Mesendoderm (in vitro differentiated cells): ENCODE measurements at places on chromosomes 11 and 22.

DNA sequence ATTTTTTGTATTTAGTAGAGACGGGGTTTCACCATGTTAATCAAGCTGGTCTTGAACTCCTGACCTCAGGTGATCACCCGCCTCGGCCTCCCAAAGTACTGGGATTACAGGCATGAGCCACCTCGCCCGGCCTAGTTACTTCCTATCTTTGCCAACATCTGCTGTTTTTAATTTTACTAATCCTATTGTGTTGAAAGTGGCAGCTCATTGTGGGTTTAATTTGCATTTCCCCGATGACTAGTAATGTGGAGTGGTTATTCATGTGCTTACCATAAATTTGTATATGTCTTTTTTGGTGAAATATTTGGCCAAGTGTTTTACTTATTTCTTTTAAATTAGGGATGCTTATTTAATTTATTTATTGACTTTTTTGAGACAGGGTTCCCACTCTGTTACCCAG is 74.2 kb upstream of the SLC25A18 start:
- DNase-seq, result no peak

DNA sequence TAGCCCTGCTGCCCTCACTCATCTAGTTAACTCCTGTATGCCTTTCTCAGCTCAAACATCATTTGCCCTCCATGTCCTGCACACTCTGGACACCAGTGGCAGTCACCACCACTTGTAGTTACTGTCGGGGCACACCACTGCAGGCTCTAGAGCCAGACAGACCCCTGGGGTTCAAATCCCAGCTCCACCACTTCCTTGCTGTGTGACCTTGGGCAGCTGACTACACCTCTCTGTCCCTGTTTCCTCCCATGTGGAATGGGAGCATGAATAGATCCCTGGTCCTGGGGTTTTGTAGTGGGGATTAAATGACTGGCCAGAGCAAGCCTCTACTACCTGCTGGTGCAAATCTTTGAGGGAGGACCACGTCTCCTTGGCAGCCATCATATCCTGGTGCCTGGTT is 7.8 kb upstream of the IFT27 start:
- no peak for DNase-seq

- peak; percentile 45 for DNase-seq
Observed at GRCh38 chr22:32469799-32470212, 4.8 kb upstream of the FBXO7 start.

DNA sequence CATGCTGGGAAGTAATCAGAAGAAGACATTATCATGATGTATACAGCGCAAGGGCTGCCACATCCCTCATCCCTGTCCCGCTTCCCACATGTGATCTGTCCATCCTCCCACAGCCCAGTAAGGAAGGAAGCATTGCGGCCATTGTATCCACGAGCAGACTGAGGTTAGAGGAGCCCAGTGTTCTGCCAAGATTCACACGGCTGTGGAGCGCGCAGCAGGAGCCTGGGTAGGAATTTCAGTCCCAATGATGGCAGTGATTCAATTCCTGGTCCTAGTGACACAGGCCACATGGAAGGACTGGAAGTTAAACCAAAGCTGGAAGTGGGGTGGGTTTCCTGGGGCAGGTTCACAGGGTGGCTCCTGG is 89.2 kb downstream of the RTL6 start:
- DNase-seq, result no peak

DNA sequence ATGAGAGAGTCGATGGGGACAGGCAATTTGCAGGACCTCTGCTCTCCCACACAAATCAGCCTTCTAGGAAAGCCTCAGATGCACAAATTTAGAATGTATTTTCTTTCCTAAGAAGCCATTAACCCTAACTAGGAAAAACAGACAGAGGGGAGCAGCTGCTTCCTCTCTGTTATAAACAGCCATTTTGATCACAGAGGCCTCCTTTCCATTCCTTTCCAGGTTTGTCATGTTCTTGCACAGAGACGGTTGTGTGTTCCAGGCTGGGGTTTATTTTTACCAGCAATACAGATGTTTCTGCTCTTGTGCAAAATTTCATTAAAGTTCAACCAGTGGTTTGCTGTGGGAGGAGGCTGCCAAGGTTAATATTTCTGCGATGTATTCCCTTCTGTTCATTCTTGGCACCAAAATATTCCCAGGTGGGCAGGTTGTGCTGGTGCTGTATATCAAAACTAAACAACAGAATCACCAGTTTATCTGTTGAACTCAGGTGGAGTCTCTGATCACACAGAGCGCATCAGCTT is 90.2 kb downstream of the NAV2 start:
- DNase-seq, result no peak

DNA sequence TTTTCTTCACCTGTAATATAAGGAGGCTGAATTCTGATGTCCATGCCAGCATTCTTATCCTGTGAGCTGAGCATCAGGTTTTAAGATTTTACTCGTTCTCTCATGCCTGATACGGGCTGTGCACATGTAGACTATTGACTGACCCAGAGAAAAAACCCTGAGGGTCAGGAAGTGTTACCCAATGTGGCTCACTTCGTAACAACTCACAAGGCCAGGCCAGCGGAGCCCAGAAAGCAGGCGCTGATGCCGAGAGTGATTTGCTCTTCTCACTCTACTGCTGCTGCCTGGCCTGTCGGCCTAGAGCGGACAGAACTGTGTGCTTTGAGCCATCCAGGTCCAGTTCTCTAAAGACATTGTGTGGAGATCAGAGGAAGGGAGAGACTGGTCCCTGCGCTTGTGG is 10.8 kb downstream of the THYN1 start:
- no peak for DNase-seq

- DNase-seq, result no peak
Observed at GRCh38 chr11:2781408-2782274, 81.8 kb upstream of the KCNQ1OT1 start.

GRCh38 chr11:122799406-122800105 is 38.7 kb upstream of the CRTAM start:
- no peak for DNase-seq

GRCh38 chr11:94147433-94147845 is 18.8 kb downstream of the PANX1 start:
- DNase-seq, result no peak

GRCh38 chr11:116282481-116282880 is 490.3 kb downstream of the BUD13 start:
- no peak for DNase-seq

DNA sequence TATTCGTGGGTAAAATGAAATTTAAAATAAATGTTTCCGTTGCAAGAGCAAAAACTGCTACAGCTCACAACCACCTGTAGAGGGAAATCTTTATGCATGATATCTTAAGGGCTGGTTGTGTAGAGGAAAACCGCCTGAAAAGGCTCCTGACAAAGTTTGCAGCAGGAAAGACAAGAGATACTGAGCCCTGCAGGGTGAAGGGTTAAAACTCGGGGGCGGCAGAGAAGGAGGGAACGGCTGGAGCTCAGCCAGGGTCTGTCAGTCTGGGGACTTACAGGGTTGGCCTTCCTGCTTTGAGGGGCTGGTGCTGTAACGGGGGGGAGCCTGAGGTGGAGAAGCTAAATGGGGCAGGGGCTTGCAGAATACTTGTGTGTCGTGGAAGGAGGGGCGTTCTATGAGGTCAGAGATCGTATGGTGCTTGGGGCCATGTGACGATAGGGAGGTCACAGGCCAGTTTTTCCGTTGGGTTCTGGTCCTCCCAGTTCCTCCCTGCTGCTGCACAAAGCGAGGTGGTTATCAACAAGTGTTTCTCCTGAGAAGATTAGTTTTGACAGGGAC is 122.9 kb upstream of the HSD17B12 start:
- DNase-seq, result peak; percentile 68

DNA sequence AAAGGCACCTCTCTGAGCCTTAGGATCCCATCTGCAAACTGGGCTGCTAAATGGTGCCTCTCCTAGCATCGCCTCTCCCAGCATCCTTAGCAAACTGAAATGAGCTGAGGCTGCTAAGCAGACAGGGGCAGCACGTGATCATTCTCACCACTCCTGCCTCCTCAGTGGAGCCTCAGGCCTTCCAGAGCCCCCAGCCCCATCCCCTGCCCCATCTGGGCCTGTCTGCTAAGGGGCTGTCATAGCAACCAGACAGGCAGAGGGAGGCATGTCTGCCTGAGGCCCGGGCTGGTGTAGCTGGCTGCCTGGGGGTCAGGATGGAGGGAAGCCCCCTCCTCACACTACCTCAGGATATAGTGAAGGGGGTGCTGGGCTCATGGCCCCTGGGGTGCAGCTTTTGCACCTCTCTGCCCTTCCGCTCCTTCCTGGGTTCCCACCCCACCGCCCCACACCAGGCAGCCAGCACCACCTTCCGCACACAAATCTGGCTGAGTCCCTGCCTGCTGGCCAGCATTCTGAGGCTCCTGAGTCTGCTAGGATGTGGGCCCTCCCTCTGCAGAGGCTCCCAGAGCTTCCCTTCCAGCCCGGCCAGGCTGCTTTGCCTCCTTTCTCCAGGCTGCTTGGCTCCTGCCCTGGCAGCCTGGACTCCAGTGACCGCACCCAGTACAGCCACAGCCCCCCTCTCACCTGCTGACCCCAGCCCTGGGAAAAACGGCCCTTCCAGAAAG is 47.5 kb upstream of the TTLL12 start:
- no peak for DNase-seq

DNA sequence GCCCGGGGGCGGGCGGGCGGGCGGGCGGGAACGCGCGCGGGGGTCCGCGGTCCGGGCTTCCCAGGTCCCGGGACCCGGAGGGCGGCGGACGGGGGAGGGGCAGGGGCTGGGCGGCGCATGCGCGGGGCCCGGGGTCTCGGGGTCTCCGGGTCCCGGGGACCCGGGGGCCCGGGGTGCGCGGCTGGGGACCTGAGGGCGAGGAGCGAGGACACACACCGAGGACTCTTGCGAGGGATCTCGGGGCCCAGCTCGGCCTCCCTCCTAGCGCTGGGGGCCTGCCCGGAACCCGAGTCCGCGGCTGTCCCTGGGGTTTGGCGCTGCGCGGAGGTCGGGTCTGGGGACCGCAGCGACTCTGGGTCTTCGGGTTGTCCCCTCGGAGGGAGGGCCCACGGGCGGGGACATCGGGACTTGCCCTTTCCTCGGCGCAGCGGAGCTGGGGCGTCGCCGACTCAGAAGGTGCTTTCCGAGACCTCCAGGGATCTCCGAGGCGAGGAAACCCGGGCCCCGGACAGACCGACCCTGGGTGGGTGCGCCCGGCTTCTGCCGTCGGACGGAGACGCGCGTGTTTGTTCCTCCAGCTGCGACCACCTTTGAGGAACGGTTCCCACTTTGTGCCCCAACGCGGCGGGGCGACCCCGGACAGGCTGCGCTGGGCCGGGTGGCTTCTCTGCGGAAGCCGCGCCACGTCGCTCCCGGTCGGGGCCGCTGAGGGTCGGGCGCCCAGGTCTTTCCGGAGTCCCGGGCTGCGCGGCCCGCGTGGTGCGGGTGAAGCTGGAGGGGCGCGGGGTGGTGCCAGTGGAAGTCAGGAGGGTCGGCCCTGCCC is 540 bp downstream of the PPARA start:
- no peak for DNase-seq

GRCh38 chr11:124194293-124195188 is 11.4 kb downstream of the OR10D3 start:
- peak; percentile 28 for DNase-seq

GRCh38 chr22:24875862-24876506 is 70.0 kb downstream of the SGSM1 start:
- DNase-seq, result peak; percentile 69

DNA sequence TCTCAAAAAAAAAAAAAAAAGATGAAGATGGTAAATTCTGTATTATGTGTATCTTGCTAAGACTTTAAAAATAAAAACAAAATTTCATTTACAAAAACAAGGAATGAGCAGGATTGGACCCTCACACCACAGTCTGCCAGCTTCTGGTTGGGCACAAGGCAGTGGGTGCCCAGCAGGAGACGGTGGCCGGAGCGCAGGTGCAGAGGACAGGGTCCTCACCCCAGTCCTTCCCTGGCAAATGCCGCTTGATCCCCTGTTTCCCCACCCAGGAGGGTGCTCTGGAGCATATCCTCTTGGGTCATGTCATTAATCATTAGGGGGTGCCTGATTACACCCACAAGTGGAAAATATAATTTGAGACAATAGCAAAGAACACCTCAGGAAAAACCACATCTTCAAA is 31.2 kb downstream of the SHANK2 start:
- DNase-seq, result no peak

DNA sequence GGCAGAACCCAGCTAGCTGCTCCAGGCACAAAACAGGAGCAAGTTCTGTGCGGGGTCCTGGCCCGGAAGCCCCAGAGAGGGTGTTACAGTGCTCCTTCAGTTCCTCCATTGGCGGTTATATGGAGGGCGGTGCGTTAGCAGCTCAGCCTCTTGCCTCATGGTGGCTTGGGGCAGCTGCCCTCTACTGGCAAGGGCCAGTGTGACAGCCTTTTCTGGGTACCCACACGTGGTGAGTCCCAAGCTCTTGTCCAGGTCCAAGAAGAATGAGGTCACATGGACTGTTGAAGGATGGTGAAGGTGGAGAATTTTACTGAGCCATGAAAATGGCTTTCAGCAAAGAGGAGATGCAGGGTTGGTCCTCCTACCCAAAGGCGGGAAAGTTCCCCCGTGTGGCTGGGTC is 100.5 kb downstream of the WT1 start:
- peak; percentile 87 for DNase-seq

GRCh38 chr11:45145379-45146071 is 914 bp upstream of the PRDM11 start:
- DNase-seq, result peak; percentile 92

DNA sequence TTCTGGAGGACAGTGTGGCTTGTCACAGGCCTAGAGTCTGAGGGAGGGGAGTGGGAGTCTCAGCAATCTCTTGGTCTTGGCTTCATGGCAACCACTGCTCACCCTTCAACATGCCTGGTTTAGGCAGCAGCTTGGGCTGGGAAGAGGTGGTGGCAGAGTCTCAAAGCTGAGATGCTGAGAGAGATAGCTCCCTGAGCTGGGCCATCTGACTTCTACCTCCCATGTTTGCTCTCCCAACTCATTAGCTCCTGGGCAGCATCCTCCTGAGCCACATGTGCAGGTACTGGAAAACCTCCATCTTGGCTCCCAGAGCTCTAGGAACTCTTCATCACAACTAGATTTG is 13.0 kb downstream of the PIK3IP1 start:
- no peak for DNase-seq

GRCh38 chr22:39634530-39635405 is 64.2 kb downstream of the CACNA1I start:
- DNase-seq, result peak; percentile 54

GRCh38 chr11:76610871-76611475 is 59.6 kb downstream of the LRRC32 start:
- peak; percentile 72 for DNase-seq

GRCh38 chr11:35083181-35083430 is 55.9 kb upstream of the CD44 start:
- DNase-seq, result no peak

GRCh38 chr11:14506532-14506931 is 6.9 kb upstream of the COPB1 start:
- no peak for DNase-seq

- DNase-seq, result no peak
Observed at GRCh38 chr22:24161909-24162308, 19.4 kb upstream of the SUSD2 start.

GRCh38 chr22:37777122-37777687 is 30.5 kb upstream of the GCAT start:
- peak; percentile 41 for DNase-seq
